ENCODE measurements at places on chromosomes 2 and 18.

- no peak for DNase-seq
Measured at GRCh38 chr2:225310745-225311144, 88.8 kb upstream of the NYAP2 start.

GRCh38 chr2:18703555-18703954 lies 114.2 kb upstream of the NT5C1B start:
- DNase-seq: no peak

DNA sequence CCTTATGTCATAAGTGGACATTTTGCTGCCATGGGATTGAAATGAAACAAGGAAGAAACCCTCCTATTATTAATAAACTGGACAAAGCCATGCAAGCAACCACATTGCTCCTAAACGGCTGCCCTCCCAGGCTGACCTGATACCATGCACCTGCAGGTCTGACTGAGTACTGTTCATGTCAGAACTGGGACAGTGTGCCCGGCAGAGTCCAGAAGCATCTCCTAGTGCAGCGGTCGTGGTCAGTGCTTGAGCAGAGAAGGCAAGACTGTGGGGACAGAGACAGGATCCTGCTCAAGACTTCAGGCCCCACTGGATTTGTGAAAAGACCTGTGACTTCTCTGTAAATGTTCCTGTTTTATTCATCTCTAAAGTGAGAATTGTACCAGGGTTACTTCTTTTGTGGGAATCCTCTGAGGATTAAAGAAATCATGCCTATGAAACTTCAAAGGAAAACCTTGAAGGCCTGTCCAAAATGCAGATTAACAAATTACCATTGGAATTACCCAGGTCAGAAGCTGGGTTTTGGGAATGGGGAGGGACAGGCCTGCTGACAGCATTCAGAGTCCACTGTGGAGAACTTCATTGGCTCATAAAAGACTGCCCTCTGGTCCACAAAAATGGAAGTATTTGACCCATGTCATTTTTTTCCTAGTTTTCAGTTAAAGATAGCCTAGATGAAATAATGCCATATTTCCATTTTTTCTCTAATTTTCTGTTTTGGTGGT lies 13.9 kb downstream of the RNF144A start:
- DNase-seq: no peak

GRCh38 chr2:192196421-192197194 lies 1.9 kb upstream of the TMEFF2 start:
- peak; percentile 40 for DNase-seq

GRCh38 chr18:48808476-48808875 lies 142.3 kb downstream of the SMAD7 start:
- peak; percentile 80 for DNase-seq

GRCh38 chr2:67899187-67899586 lies 163.6 kb downstream of the C1D start:
- no peak for DNase-seq

- DNase-seq: peak; percentile 30
Measured at GRCh38 chr18:10559553-10560451, 34.0 kb downstream of the NAPG start.

DNA sequence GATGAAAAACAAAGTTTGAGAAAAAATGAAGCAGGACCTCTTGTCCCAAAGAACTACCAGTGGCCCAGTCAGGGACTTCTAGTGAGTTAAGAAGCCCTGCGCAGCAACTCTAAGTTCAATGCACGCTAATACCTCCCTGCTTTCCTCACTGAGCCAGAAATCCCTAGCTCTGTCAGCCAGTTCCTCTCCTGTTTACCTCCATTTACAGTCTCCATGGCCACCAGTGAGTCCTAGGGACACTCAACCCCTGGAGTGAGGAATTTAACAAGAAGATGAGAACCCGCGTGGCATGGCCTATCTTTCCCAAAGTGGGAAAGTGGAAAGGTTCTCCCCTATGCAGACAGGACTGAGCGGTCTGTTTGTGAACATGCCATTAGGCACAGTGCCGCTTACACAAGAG lies 31.0 kb downstream of the MRPL33 start:
- DNase-seq: no peak

DNA sequence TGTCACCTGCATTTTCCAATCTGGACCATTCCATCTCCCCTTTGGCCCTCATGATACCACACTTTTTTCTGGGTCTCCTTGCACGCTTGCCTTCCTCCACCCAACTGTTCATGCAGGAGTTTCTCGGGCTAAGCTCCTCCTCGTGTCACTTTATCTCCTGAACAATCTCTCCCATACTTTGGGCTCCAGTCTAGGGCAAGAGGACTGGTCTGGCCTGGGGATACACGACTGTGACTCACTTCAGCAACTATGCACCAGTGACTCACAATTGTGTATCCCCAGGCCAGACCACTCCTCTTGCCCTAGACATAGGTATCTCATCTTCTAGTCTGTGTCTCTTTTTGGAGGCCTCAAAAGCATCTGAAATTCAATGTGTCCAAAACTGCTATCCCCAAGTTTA lies 149.4 kb upstream of the PTPRM start:
- DNase-seq: no peak

- DNase-seq: no peak
Measured at GRCh38 chr2:150806336-150806735, 318.9 kb upstream of the RND3 start.

GRCh38 chr18:45464619-45465018 lies 150.7 kb upstream of the SLC14A2 start:
- peak; percentile 13 for DNase-seq

DNA sequence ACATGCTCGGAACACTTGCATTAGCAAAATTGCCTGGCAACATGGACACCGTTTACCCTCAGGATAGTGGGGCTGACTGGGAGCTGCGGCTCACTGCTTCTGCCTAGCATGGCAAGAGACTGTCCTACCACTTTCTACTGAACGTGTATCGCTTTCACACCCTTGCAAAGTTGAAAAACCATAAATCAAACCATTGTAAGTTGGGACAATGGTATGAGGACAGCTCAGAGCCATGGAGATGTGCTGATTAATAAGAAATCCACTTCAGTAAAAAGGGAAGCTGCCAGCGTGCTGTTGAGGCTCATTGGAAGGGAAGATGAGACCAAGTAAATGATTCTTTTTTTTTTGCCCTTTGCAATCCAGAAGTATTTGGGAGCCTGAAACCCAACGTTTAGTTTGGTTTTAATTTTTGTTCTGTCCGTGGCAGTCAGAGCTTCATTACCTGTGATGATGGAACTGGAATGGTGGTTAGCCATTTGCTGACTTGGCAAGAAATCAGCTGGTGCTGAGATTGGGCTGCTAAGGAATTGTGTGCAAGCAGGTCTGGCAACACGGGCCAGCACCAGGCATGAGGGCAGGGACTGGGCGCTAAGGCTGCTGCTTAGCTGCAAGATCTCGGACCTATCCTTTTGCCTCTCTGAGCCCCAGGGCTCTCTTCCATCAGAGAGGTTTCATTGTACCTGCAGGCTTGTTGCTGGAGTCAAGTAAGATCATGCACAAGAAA lies 75.5 kb upstream of the HS6ST1 start:
- no peak for DNase-seq

DNA sequence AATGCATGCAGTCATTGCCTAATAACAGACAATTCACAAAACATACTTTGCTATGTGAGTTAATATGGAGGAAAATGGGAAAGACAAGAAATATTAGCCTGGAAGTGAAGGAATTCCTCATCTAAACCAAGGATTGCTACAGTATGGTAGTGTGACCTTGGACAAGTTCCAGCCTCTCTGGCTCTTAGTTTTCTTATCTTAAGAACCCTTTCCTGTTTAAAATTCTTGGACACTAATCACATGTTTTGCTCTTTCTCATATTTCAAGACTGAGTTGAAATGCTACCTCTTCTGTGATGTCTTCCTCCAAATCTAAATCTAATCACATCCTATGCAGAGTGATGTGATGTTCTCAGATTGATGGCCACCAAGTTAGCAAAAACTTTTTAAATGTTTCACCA lies 20.8 kb upstream of the ADAM23 start:
- no peak for DNase-seq

- no peak for DNase-seq
Measured at GRCh38 chr18:56962322-56962721, 184.6 kb upstream of the BOD1L2 start.

GRCh38 chr2:58448845-58449244 lies 207.7 kb upstream of the FANCL start:
- no peak for DNase-seq

- no peak for DNase-seq
Measured at GRCh38 chr2:3625186-3625585, 30.3 kb downstream of the COLEC11 start.

DNA sequence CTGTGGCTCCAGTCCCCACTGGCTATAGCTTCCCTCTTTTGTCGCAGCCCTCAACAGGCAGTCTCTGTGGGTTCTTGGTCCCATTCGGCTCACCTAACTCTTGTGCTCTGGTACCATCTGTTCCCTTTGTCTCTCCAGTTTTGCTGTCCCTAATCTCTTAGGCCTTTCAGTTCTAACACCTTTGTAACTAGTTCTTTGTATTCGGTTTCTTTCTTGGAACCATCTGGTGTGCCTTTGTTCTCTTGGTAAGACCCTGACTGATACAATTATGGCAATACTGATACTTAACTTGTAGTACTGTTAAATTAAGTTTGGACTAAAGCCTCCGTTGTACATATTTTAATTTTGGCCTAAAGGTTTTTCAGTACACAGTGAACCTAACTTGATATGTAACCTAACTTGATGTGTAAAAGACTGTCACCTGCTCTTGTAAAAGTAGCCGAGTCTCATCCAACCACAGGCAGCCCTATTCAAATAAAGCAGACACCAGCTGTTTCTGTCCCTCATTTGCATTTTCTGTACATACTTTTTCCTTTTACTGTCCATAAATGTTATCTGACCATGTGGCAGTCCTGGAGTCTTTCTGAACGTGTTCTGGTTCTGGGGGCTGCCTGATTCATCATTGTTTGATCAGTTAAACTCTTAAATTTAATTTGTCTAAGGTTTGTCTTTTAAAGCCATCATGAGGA lies 4.8 kb upstream of the MRPL44 start:
- no peak for DNase-seq

DNA sequence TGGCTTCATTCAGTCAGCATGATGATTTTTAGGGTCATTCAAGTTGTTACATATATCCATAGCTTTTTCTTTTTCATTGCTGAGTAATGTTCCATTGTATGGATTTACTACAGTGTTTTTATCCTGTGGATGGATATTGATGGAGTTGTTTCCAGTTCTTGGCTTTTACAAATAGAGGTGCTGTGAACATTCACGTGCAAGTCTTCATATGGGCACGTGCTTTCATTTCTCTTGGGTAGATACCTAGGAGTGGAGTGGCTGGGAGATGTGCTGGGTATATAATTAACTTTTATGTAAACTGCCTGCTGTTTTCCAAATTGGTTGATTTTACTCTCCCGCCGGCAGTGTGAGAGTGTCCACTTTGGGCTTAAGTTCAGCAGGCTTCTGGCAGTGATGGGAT lies 16.5 kb downstream of the AGAP1 start:
- DNase-seq: no peak

- no peak for DNase-seq
Measured at GRCh38 chr2:106187273-106187891, 6.7 kb downstream of the UXS1 start.

- DNase-seq: no peak
Measured at GRCh38 chr2:15492773-15493325, 68.3 kb downstream of the NBAS start.

- DNase-seq: no peak
Measured at GRCh38 chr2:182548031-182548950, 121.5 kb upstream of the PDE1A start.

DNA sequence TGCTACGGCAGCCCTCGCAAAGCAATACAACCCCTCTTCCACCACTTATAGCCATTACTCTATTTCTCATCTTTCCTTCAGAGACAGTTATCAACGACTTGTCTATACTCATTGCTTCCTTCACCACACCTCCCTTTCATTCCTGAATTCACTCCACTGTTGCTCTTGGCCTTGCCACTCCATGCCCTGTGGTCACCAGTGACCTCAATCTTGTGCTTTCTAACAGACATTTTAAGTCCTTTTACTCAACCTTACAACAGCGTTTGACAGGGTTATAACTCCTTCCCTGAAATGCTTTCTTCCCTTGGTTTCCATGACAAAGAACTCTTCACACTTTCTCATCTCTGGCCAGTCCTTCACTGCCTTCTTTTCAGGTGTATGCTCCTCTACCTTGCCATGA lies 90.6 kb upstream of the CCDC141 start:
- no peak for DNase-seq

GRCh38 chr2:95262896-95263542 lies 11.2 kb upstream of the PROM2 start:
- DNase-seq: no peak

DNA sequence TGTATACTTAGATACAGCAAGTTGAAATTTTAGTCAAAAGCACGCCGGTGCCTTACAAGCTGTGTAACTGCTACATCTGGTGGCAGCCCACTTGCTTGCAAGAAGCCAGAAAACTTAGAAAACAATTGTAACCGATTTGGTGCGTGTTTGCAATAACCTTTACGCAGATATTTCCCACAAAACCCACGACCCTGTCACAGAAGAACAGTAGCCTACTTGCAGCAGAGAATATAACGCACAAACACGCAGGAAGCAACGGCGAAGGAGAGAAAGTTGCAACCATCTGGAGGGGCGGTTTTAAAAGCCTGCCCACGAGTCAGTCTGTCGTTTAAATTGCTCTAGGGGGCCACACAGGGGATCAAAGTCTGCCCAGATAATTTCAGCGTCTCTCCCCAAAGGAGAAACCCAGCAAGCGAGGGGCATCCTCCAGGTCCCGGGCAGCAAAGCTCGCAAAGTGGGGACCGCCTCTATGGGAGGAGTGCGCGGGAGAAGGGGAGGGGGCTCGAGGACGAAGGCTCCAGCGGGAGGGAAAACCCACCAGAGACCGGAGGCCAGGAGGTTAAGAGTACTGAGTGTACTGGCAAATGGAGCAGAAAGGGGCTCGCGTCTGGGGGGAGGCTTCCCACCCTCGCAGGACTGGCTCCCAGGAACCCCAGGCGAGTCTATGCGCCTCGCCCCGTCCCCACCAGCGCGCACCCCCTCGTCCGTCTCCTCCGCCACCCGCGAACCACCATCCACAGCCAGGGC lies 1.1 kb downstream of the TLK1 start:
- DNase-seq: peak; percentile 74

DNA sequence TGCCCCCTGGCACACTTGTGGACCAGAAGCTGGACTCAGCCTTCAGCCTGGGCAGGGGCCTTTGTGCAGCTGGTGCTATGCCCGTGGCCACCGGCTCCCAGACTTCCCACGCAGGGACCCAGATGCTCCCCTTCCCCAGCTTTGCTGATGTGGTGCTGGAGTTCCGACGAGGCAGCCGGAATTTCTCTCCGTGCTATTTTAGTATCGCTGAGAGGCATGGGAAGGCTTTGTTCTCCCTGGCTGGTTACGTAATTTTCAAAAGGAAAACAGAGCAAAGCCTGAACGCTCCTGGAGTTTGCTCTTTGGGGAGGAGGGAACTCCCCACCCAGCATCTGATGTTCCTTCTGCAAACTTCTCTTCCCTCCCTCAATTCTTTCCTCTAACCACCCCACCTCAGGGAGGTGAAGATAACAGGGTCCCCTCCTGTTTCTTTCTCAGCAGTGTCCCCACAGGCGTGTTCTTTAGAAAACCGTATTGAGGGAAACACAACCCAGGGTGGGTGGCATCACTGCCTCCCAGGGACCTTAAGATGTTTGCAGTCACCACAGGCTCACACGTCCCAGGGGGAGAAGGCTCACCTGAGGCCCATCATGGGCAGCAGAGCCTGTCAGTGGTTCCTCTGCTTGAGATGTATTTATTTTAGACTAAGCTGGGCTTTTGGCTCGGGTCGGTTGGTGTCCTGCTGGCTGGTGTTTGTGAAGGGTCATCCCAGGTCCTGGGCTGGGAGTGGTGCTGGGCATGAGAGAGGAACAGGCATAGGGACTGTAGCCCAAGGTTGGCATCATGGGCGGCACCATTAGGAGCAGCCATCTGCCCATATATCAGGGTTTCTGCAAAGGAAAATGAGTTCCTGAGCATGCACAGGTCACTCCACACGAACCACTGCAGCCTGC lies 95.0 kb downstream of the MAPK4 start:
- DNase-seq: no peak

Measured in A673 (cell line).